ENCODE measurements at places on chromosomes 12 and 14.

DNA sequence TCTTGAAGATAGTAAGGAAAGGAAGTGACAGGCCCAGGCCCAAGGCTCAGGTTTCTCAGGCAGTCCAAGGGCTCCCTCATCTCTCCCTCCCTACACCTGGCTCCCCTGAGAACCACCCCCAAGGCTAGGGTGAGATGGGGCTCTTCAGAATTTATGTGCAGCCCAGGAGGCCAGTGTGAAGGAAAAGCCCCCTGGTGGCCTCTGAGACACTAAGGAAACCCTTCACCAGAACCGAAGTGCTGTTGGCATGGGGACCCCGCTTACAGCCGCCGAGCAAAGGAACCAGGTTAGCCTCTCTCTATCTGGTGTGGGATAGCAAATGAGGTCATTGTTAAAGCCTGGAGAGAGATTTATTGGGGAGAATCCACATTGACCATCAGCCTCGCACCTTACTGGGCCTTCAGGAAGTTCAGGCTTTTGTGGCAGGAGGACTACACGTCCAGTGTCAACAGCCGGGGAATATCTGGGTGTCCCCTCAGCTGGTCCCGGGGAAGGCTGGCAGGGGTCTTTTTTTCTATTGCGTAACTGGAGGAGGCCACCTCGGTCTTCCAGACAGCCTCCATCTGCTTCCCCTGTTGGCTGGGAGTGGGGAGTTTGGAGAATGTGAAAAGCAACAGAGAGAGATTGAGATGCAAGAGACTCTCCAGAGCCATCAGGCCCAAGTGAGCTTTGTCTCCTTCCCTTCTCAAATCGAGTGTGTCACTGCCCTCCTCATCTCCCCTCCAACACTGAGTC, 18.1 kb downstream of the FAM186B start:
- no peak for DNase-seq

GRCh38 chr14:32427726-32428528, 98.8 kb downstream of the AKAP6 start:
- DNase-seq, result no peak

GRCh38 chr12:78562368-78563205, 302.0 kb upstream of the SYT1 start:
- DNase-seq, result peak; percentile 0

GRCh38 chr12:121391619-121392324, 8.1 kb upstream of the RNF34 start:
- DNase-seq, result peak; percentile 88

- no peak for DNase-seq
Measured at GRCh38 chr14:23101986-23102625, 2.7 kb downstream of the CIROP start.

DNA sequence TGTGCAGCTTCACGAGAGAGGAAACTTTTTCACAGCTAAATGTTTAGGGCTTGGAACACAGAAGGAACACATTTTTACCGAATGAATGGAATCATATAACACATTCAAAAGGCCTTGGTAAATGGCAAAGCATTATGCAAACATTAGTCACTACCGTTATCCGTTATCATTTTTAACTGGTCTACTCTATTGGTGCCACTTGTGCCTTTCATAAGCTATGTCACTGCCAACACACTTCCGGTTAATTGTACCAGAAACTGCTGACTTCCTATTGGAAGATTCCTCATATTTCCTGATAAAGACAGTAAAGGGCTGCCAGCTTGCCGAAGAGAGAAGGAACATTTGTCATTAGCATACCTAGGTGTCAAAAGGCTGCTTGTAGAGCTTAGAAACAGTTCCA, 169.2 kb downstream of the APAF1 start:
- no peak for DNase-seq

GRCh38 chr12:52006726-52007157, at the start of gene TAMALIN:
TAMALIN (plus strand) TSS chr12:52006946; CDS start chr12:52007020, 74 bp downstream.
- DNase-seq, result peak; percentile 32

GRCh38 chr12:47378222-47378582, 298.4 kb upstream of the AMIGO2 start:
- peak; percentile 17 for DNase-seq

- no peak for DNase-seq
Measured at GRCh38 chr12:108461058-108461660, 53.9 kb upstream of the FICD start.

- DNase-seq, result no peak
Measured at GRCh38 chr14:75281654-75282019, 3.0 kb downstream of the FOS start.

- no peak for DNase-seq
Measured at GRCh38 chr12:46149079-46149464, 119.8 kb downstream of the SLC38A1 start.

DNA sequence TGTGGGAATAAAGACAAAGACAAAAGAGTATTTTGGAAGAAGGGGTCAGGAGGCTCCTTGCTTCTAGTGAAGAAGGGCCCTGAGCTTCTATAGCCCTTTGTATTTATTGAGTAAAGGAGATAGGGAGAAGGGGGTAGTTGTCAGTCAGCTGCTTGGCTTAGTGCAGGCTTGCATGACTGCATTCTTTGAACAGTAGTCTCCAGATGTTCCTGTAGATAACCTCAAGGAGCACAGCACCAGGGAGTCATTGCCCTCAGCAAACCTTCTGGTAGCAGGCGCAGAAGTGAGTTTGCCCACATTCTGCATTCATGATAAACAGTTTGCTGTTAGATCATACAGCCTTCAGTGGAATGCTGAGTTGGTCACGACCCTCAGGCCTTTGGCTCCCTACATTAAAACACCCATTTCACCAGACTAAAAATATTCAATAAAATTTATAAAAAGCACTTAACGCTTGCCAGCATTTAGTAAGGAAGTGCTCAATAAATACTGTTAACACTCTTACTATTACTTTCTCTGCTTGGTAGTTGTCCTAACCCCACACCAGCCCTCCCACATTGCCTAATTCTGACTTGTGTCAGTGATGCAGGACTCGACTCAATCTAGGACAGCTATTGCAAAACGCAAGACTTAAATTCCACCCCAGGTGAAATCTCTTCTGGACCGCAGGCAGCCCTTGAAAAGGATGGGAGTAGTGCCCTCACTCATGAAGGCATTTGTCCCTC, 3.0 kb upstream of the DHRS4 start:
- DNase-seq, result no peak

GRCh38 chr12:72622556-72622955, 350.4 kb downstream of the TRHDE start:
- DNase-seq, result no peak

DNA sequence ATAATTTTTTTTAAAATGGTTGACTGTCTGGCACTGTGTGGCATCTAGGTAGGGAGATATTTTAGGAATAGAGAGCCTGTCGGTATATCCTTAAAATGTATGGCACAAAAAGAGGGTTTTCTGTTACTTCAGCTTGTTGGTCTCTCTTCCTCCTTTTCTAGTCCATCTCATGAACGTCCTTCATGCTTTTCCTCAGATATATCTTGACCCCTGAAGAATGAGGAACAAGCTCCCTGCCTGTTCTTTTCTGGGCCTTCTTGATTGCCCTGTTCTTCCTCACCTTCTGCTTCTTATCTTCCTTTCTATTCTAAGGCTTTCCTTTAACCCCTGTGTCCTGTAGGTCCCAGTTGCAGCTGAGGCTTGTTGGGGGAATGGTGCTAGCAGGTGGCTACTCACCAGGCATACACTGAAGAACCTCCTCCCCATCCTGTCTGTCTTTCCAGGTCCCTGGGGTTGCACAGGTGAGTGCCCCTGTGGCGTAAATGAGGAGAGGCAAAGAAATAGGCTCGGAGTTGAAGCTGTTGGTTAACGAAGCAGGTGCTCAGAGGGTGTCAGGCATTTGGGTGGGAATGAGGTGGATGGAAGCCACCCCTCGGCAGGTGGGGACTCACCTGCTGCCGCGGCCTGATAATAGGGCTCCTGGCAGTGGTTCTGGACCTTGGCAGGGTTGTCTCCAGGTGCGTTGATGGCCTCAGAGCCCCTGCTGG, 7.2 kb upstream of the C1R start:
- DNase-seq, result peak; percentile 27

- no peak for DNase-seq
Measured at GRCh38 chr14:54493293-54493692, 4.5 kb upstream of the GMFB start.

- DNase-seq, result peak; percentile 90
Measured at GRCh38 chr14:61553730-61554641, 141.3 kb upstream of the HIF1A start.

DNA sequence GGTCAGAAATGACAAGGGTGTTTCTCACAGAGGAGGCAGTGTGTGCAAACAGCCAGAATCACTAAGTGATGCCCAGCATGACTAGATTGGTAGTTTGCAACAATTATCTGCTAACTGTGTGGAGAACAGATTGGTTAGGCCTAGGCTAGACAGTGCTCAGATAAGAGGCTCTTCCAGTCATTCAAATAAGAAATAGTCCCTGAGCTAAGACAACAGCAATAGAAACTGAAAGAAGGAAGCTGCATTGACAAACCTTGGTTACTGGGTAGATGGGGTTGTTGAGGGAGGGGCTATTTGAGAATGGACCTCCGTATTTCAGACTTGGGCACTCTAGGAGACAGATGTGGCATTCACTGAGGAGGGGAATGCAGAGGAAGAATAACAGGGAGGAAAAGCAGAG, 255.0 kb upstream of the NPAS3 start:
- DNase-seq, result no peak

- DNase-seq, result peak; percentile 59
Measured at GRCh38 chr12:94149119-94149780, 873 bp downstream of the PLXNC1 start.

All from inflammatory macrophage (primary cell).